Stimulated activated CD4-positive, alpha-beta T cell treated with anti-CD3 and anti-CD28 coated beads, Interleukin-1b, Interleukin-23, amount 100 ng/mL, for 48 hours (primary cell): ENCODE measurements at places on chromosomes 13 and 19.

DNA sequence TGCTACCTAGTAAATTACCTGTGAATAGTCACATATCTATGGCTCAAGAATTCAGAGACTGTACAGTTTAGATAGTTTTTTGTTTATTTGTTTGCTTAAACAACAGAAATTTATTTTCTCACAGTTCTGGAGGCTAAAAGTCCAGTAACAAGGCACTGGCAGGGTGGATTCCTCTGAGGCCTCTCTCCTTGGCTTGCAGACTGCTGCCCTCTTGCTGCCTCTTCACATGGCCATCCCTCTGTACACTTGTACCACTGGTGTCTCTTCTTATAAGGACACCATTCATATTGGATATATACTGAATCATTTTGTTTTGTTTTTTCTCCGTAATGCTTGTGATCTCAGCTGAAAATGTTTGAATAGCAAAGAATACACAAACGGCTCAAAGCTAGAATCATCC, 56.4 kb upstream of the MIR17HG start:
- no peak for DNase-seq

DNA sequence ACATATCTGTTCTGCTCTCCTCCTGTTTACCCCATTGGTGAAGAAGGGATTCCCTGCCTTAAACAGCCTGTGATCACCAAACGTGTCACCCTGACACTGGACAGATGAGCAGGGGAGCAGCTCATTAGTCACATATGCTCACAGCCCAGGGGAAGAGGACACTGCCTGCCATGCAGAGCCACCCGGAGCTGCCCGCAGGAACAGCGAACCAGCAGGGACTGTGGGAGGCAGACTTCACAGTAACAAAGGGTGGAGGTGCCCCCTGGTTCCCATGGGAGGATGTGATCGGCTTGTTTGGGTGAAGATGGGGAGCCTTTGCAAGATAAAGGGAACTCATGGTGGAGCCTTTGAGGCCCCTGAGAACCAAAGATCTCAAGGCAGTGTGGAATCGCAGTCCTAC, 88.6 kb upstream of the FARP1 start:
- DNase-seq, result no peak

DNA sequence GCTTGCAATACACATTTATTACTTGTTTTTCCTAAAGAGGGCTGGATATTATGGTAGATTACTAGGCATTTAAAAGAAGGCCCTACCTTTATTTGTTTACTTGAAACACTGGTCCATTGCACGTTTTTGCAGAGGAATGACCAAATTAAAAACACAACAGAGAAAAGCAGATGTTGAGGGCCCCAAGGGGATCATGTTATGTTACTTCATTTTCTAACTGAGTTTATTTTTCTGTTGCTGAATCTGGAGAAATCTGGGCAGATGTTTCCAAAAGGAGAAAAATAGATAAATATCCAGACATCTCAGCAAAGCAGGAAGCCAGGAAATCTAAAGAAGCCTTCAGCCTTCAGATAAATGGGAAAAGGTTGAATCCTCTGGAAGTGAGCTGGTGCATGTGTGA, 353.0 kb downstream of the NDFIP2 start:
- DNase-seq, result no peak

GRCh38 chr19:56866538-56866937, 26.0 kb upstream of the PEG3 start:
- DNase-seq, result no peak

DNA sequence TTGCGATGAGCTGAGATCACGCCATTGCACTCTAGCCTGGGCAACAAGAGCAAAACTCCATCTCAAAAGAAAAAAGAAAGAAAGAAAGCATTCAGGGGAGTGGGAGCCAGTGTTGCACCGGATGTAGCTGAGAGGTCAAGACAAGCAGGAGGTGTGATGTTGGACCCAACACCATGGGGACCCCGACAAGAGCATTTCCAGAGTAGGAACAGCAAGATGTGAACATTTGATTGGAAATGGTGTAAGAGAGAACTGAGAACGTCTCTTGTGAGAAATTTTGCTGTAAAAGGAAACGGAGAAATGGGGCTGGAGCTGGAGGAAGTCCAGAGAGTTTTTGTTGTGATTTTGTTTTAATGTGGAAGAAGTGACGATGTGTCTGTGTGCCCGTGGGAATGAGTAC, 15.8 kb upstream of the DPF1 start:
- DNase-seq, result no peak

DNA sequence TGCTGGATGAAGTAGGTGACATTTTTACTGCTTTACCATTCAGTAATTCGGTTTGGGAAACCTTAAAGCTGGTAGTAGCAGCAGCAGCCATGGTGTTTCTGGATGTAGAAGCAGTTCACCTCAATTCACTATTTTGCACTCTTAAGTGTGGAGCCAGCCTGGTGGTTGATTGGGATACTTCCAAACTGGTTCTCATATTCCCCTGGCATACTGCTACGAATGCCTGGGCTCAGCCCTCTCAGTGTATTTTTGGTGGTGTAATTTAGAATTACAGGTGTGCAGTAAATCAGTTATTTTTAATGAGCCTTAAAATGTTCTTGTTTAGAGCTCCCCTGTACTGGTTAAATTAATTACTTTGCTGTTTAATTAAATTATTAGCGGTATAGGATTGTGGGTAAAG, 12.4 kb downstream of the HNRNPM start:
- no peak for DNase-seq

DNA sequence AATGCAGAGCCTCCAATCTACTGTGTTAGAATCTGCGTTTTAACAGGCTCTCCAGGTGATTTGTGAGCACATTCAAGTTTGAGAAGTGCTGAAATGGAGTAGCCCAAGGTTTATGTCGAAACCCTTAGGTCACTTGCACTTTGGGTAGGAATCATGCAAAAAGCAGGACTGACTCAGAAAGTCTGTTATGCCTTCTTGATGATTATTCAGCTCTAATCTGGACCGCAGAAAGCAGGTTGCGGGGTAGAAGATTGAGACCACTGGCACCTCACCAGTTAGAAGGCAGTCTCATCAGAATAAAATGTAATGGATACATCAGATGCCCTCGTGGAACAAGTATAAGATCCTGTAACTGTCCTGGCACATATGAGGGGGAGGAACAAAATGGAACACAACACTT, 326.3 kb downstream of the DCLK1 start:
- DNase-seq, result no peak

DNA sequence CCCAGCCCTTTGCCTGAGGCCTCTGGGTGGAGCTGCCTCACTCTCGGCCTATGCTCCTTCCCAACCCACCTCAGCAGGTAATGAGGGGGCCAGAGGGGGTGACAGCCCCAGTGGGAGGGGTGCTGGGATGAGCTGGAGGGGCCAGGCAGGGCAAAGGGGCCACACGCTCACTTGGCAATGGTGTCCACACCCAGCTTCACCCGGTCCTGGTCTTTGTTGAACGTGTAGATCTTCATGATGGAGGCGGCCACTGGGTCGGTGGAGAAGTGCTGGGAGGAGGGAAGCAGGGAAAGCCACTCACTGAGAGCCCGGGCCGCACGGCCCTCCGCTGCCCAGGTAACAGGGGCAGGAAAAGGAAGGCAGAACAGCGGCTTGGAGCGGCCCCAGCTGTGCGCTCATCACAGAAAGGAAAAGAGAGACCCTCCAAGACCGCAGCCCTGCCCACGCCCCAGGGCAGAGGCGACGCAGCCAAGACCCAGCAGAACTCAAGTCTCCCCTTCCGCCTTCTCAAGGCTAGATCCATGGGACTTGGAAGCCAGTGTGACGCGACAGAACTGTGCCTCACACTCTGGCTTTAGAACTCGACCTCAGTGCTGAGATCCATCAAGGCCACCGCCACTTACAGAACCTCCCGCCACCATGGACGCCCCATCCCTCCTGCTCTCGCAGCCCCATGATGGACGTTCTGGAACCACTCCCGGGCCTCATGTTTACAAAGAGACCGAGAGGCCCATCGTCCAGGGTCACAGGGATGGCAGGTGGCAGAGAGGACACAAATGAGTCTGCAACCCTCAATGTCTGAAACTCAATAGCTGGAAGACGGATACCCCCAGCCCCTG, 9.2 kb downstream of the UBXN6 start:
- DNase-seq, result no peak

- DNase-seq, result no peak
Observed at GRCh38 chr19:41309180-41310032, 566 bp upstream of the CCDC97 start.

DNA sequence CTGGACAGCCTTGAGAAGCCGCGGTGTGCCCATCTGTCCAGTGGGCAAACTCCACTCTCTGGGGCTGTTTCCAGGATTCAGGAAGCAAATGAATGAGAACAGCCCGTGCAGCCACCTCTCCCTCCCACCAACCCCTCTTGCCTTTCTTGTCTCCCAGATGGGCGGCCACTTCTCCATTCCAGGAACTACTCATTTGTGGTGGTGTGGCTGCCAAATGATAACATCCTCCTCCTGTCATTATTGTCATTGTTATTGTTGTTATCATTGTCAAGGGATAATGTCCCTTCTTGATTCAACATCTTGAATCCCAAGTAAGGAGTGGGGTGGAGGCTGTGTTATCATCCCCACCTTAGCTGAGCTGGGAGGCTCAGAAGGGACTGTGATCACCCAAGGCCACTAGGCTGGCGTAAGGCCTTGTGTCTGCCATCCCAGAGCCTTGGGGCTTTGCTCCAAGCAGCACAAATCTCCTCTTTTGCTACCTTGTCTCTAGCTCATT, 1.6 kb downstream of the DNM2 start:
- no peak for DNase-seq

DNA sequence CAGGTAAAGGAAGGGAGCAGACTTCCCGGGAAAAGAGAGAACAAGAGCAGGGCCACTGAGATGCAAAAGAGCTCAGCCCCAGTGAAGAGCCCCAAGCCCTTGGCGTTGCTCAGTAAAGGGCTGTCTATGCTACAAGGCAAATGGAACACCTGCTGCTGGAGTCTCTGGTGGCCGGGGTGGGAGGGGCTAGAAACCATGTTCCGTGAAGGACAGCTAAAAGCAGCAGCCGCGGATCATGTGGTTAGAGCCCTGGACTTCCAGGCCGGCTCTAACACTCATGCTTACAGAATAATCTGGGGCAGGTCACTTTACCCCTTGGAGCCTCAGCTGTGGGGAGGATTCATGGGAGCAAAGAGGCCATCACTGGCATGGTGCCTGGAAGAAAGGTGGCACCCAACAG, 17.8 kb downstream of the POU2F2 start:
- DNase-seq, result no peak

GRCh38 chr13:21008026-21008425, 53.4 kb downstream of the LATS2 start:
- no peak for DNase-seq
